ENCODE measurements at places on chromosomes 2 and 18. TPM values are rescaled to one million over a fixed set of nuclear protein-coding genes. Genes with fewer than 3 reads are reported as not detected.

Gene AGXT
- 0.30 TPM for total RNA-seq

- DNase-seq, result no peak
Measured at GRCh38 chr2:160278101-160278878, 78.2 kb upstream of the ITGB6 start.

Gene LYG2
- not detected for total RNA-seq

DNA sequence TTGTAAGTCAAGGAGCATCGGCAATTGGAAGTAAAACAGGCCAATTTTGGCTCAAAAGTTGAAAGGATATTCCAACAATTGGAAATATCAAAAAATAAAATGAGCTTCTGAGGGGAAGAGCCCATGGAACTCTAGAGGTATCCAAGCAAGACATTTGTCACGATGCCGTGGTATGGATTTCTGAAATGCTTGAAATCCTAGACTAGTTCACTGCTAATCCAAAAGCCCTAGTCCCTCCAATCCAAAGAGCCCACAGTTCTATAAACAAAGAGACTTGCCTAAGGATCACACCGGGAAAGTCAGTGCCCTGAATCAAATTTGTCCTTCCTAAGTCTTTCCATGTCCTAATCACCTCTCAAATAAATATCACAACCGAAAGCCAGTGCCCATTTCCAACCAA lies 85.1 kb downstream of the CLHC1 start:
- DNase-seq, result no peak

GRCh38 chr18:62485684-62486083 lies 37.1 kb upstream of the ZCCHC2 start:
- DNase-seq, result no peak

GRCh38 chr2:133461484-133461883 lies 106.8 kb downstream of the NCKAP5 start:
- DNase-seq, result no peak
